ENCODE measurements at places on chromosomes 2 and 18. TPM values are rescaled to one million over a fixed set of nuclear protein-coding genes. Genes with fewer than 3 reads are reported as not detected.

SPATA3 gene
- not detected for total RNA-seq

DNA sequence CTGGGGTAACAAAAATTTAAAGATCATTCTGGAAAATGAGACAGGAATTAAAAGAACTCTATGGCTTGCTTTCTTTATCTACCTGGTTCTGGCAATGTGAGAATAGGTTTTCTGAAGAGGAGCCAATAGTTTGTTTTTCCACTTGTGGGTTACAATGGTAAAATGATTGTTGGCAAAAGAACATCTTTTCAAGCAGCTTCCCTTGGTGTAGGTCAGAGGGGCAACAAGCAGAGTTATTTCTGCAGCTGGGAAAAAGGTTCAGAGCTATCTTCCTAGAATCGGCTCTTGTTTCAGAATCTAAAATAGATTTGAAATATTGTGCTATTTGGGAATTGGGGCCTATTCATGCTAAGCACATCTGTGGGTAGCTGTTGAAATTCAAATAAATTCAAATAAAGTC is 11.5 kb upstream of the TSPYL6 start:
- DNase-seq, result no peak

DNA sequence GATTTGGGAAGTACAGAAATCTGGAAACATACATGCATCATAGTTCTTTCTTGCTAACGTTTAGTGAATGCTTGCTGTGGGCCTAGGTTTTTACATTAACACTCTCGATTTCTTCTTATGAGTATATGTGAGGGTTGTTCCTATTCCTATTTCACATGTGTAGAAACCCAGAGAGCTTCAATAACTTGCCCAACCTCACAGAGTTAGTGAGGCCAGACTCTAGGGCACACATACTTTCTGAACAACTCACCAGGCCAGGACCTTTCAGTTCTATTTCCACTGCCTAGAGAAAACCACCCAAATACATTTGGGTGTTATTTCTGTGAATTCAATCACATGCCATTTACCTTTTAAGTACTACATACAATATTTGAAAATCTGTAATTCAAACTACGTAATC is 8.2 kb upstream of the KCTD1 start:
- DNase-seq, result no peak

GRCh38 chr2:160576054-160576499 is 82.5 kb upstream of the RBMS1 start:
- no peak for DNase-seq
